ENCODE measurements at places on chromosomes 1 and 21. TPM values are rescaled to one million over a fixed set of nuclear protein-coding genes. Genes with fewer than 3 reads are reported as not detected.
A peak's percentile ranks its signal among the peaks of the same experiment; 100 is the strongest.

LCE1A gene
- not detected for total RNA-seq

ZNF593OS gene
- total RNA-seq = 4.2 TPM

- DNase-seq = no peak
Observed at GRCh38 chr1:155005076-155006011, 2.7 kb downstream of the ZBTB7B start.

GRCh38 chr1:168263130-168263529 lies 17.5 kb upstream of the TBX19 start:
- no peak for DNase-seq

GRCh38 chr1:155226188-155226909 lies 17.9 kb downstream of the MTX1 start:
- peak; percentile 73 for DNase-seq

- DNase-seq = peak; percentile 87
Observed at GRCh38 chr1:26993237-26994019, at the start of gene TRNP1. Gene TRNP1, plus strand, starts transcription at chr1:26993692. Its CDS starts 95 bp downstream, at chr1:26993787.

DNA sequence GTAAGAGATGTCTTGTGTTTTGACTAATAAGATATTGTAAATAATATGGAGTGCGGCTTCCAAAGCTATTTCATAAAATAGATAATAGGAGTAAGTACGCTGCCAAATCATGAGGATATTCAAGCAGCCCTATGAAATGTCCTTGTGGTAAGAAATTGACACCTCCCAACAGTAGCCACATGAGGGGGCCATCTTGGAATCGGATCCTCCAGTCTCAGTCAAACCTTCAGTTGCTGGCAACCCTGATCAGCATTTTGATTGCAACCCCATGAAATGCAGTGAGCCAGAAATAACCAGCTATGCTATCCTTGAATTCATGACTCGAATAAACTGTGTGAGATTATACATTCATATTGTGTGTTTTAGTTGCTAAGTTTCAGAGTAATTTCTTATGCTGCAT lies 212.4 kb downstream of the PLA2G4A start:
- no peak for DNase-seq

All from glutamatergic neuron (in vitro differentiated cells).